Naive B cell (primary cell): ENCODE measurements at places on chromosomes 4 and X. TPM values are rescaled to one million over a fixed set of nuclear protein-coding genes. Genes with fewer than 3 reads are reported as not detected.

DNA sequence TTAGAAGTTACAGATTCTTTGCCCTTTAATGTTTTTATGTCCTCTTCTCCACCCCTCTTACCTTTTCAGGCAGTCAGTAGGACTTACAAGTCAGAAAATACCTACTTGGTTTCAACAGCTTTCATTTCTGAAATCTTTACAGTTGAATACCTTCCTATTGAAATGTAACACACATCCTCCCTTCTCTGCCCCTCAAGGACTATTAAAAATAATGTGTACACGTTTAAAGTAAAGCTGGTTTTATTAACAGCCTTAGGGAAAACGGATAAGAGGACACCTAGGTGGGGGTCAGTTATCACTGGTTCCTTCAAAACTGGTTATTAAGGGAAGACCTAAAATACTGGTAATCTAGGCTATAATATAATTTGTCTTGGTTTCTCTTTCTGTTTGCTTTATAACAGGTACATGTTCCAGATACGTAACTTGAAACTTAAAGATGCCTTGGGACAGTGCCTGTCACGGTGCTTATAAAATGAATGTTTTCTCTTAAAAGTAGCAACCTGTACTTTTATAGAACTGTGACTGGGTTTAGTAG lies 1.8 kb downstream of the CCSER1 start:
- H3K4me1 ChIP-seq: peaks cover 21% of the 10 kb centered on the region
- DNase-seq: peak; percentile 46
- peak overlapping the region; percentile 94 for H3K4me3 ChIP-seq
- H3K27me3 ChIP-seq: no peaks in the 10 kb centered on the region

GRCh38 chr4:161404346-161405110 lies 759.3 kb downstream of the FSTL5 start:
- no peak overlapping the region for H3K4me3 ChIP-seq
- no peaks in the 10 kb centered on the region for H3K36me3 ChIP-seq
- no peak for DNase-seq

Gene GYPA
- not detected for polyA plus RNA-seq

- no peak overlapping the region for H3K27ac ChIP-seq
- DNase-seq: no peak
- H3K4me1 ChIP-seq: no peaks in the 10 kb centered on the region
- no peak overlapping the region for H3K4me3 ChIP-seq
Measured at GRCh38 chrX:148958901-148959300, 458.5 kb downstream of the AFF2 start.

Gene TCEAL2
- polyA plus RNA-seq: not detected

GRCh38 chrX:139869796-139870195 lies 63.1 kb downstream of the ATP11C start:
- no peak overlapping the region for H3K27ac ChIP-seq
- peaks cover 9% of the 10 kb centered on the region for H3K4me1 ChIP-seq
- H3K36me3 ChIP-seq: no peaks in the 10 kb centered on the region
- no peak overlapping the region for H3K4me3 ChIP-seq
- H3K27me3 ChIP-seq: no peaks in the 10 kb centered on the region
- no peak for DNase-seq

DNA sequence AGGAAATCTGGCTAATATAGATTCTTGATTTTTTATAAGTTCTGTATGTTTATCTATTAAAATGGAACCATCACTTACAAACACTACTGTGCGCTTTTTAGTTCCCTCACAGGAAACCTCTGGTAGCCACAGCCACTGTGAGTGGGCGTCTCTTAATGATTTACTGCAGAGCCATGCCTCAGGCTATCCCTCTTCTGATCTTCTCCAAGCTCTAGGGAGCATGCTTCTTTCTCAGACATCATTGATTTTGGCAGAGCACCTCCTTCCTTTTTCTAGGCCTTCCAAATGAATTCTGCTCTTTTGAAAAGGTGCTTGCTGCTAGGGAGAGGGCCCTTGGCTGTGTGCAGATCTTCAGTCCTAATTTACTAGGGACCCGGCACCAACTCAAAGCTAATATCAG lies 61.1 kb upstream of the STS start:
- peaks cover 88% of the 10 kb centered on the region for H3K4me1 ChIP-seq
- H3K27ac ChIP-seq: no peak overlapping the region
- H3K27me3 ChIP-seq: no peaks in the 10 kb centered on the region
- no peaks in the 10 kb centered on the region for H3K36me3 ChIP-seq

- no peak overlapping the region for H3K4me3 ChIP-seq
- no peaks in the 10 kb centered on the region for H3K27me3 ChIP-seq
- H3K36me3 ChIP-seq: no peaks in the 10 kb centered on the region
- no peak for DNase-seq
Measured at GRCh38 chrX:147763131-147763530, 148.6 kb upstream of the FMR1 start.

DNA sequence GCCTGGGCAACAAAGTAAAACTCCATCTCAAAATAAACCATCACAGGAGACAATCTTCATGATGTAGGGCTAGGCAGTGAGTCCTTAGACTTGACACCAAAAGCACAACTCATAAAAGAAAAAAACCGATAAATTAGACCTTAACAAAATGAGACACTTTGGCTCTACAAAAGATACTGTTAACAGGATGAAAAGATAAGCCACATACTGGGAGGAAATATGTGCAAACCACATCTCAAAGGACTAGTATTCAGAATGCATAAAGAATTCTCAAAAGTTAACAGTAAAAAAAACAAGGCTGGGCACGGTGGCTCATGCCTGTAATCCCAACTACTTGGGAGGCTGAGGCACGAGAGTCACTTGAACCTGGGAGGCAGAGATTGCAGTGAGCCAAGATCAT lies 13.2 kb downstream of the EFHC2 start:
- no peak overlapping the region for H3K4me3 ChIP-seq
- no peaks in the 10 kb centered on the region for H3K36me3 ChIP-seq
- no peaks in the 10 kb centered on the region for H3K4me1 ChIP-seq
- H3K27me3 ChIP-seq: no peaks in the 10 kb centered on the region
